ENCODE measurements at places on chromosomes 16 and 17. TPM values are rescaled to one million over a fixed set of nuclear protein-coding genes. Genes with fewer than 3 reads are reported as not detected.

Gene MYCBPAP
- 1.0 TPM for total RNA-seq

Gene CDH11
- 15.2 TPM for total RNA-seq

Gene KIF18B
- total RNA-seq: 1.1 TPM

- no peak for ATAC-seq
Observed at GRCh38 chr17:72735592-72735991, 356.9 kb downstream of the SLC39A11 start.

GRCh38 chr16:49458656-49459445 lies 85.2 kb downstream of the C16orf78 start:
- no peak for ATAC-seq

- ATAC-seq: peak; percentile 88
Observed at GRCh38 chr17:72665852-72666851, 426.3 kb downstream of the SLC39A11 start.

Gene SPEM3
- total RNA-seq: 0.41 TPM

Gene TPPP3
- total RNA-seq: 48.4 TPM

Gene EPX
- 0.36 TPM for total RNA-seq

DNA sequence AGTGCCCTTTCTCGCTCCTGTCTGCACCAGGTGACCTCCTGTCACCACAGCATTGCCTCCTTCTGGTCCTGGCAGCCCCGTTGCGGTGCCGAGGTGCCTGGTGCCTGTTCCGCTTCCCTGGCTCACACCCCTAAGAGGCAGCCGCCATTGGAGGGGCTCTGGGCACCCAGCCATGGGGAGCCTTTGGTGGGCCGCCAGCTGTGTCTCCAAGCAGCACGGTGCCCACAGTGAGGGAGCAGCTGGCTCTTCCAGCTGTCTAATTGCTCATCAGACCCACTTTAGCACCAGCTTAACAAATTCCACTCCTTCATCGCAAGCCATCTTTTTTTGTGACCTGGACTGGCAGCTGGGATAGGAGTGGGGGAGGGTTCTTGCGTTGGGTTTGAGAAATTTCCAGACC lies 276.1 kb downstream of the SNX29 start:
- ATAC-seq: no peak

GRCh38 chr16:77211880-77212740 lies 12.9 kb downstream of the SYCE1L start:
- peak; percentile 79 for ATAC-seq

All from motor neuron (in vitro differentiated cells).